Right atrium auricular region (tissue), 2 donors: ENCODE measurements at places on chromosomes 16 and 17. TPM values are rescaled to one million over a fixed set of nuclear protein-coding genes. Genes with fewer than 3 reads are reported as not detected.
A peak's percentile ranks its signal among the peaks of the same experiment; 100 is the strongest.

- DNase-seq, result no peak
These were observed 885.4 kb upstream of the RBFOX1 start for GRCh38 chr16:6447021-6447790.

GRCh38 chr16:66682271-66682670, 14.3 kb downstream of the CMTM4 start:
- no peak for DNase-seq

GRCh38 chr16:78242239-78242630, 142.8 kb downstream of the WWOX start:
- DNase-seq, result no peak

- DNase-seq, result no peak
These were observed 22.2 kb downstream of the MYL4 start for GRCh38 chr17:47231334-47231733.

GRCh38 chr17:70871180-70871818, 702.0 kb downstream of the KCNJ2 start:
- DNase-seq, result no peak

DNA sequence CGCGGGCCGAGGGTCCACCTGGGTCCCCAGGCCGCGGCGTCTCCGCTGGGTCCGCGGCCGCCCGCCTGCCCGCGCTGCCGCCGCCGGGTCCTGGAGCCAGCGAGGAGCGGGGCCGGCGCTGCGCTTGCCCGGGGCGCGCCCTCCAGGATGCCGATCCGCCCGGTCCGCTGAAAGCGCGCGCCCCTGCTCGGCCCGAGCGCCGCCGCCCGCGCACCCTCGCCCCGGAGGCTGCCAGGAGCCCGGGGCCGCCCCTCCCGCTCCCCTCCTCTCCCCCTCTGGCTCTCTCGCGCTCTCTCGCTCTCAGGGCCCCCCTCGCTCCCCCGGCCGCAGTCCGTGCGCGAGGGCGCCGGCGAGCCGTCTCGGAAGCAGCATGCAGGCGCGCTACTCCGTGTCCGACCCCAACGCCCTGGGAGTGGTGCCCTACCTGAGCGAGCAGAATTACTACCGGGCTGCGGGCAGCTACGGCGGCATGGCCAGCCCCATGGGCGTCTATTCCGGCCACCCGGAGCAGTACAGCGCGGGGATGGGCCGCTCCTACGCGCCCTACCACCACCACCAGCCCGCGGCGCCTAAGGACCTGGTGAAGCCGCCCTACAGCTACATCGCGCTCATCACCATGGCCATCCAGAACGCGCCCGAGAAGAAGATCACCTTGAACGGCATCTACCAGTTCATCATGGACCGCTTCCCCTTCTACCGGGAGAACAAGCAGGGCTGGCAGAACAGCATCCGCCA, 504 bp downstream of the FOXC2 start:
- DNase-seq, result no peak

DNA sequence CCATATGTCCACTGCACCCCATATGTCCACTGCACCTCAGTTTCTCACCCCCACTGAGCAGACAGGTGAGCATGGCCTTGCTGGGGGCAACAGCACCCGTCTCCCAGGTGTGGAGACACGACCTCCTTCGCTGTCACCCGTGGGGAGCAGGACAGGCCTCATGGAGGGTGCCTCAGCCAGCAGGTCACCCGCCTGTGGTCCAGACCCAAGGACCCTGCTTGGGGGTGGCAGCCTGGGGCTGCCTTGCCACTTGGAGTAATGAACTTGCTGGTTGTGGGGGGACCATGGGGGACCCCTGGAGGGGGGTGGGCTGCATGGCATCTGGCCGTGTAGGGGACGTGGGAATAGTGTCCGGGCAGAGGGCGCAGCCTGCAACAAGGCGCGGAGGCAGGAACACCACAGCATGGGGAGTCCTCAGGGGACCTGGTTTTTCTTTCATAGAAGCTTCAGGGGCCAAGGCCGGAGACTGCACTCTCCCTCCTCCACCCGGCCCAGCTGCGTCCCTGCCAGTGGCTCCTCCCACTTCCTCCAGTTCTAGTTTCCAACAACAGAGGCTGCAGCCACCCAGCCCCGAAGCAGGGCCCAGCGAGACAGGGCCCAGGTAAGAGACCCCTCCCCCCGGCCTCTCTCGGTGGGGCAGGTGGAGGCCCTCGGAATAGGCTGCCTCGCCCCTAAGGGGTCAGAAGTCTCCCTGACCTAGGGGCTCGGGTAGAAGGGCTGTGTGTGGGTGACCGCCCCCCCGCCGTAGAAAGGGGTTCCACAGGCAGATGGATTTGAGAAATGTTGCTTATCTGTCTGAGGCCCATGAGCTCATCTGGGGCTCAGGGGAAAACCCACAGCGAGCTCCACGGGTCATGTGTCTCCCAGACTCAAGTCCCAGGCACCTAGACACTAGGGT, at the start of gene NHLRC4:
NHLRC4 (plus strand) TSS at position 531 of the 898 bp plus-strand sequence. CDS start 1,043 bp downstream, outside the sequence.
- peak; percentile 83 for DNase-seq

GRCh38 chr17:15371376-15372130, 30.2 kb upstream of the TEKT3 start:
- DNase-seq, result no peak

- no peak for DNase-seq
These were observed 83.0 kb downstream of the CMIP start for GRCh38 chr16:81527477-81528178.

- DNase-seq, result no peak
These were observed 216.1 kb downstream of the ABCC12 start for GRCh38 chr16:47939680-47940079.

DNA sequence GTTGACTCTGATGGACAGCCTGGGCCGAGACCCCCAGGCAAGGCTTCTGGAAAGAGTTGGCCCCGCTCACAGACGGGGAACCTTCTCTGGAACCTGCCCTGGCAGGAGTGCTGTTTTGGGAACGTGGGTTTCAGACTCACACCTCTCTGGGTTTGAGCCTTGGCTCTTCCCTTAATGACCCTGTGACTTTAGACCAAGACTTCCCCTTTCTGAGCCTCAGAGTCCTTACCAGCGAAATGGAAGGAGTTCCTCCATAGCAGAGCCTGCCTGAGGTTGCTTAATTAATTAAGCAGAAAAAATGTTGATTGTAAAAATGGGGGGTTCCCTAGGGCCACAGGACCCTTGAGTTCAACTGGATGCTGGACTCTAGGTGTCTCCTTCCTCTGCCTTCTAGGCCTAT, 408.2 kb downstream of the SEC14L1 start:
- DNase-seq, result no peak

GRCh38 chr17:9443811-9444210, 131.8 kb downstream of the STX8 start:
- no peak for DNase-seq

- DNase-seq, result no peak
These were observed 12.5 kb downstream of the FAHD1 start for GRCh38 chr16:1839554-1839953.

- DNase-seq, result no peak
These were observed 38.6 kb upstream of the CACNG4 start for GRCh38 chr17:66925811-66926500.

DNA sequence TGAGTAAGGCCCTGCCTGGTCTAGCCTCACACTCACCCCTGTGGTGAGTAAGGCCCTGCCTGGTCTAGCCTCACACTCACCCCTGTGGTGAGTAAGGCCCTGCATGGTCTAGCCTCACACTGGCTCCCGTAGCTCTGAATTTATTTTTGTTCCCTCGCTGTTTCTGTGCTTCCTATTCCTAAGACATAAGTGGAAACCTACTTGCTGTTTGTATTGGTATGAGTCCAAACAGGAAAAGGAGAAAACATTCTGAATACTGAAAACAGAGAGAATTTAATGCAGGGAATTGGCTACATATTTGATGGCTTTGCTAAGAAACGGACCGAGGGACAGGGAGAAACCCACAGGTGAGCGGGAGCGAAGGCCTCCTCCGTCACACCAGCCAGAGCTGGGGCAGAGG, 267.8 kb downstream of the FOXL1 start:
- DNase-seq, result no peak

- DNase-seq, result peak; percentile 9
These were observed 25.2 kb downstream of the ADGRG5 start for GRCh38 chr16:57567691-57568090.

DNA sequence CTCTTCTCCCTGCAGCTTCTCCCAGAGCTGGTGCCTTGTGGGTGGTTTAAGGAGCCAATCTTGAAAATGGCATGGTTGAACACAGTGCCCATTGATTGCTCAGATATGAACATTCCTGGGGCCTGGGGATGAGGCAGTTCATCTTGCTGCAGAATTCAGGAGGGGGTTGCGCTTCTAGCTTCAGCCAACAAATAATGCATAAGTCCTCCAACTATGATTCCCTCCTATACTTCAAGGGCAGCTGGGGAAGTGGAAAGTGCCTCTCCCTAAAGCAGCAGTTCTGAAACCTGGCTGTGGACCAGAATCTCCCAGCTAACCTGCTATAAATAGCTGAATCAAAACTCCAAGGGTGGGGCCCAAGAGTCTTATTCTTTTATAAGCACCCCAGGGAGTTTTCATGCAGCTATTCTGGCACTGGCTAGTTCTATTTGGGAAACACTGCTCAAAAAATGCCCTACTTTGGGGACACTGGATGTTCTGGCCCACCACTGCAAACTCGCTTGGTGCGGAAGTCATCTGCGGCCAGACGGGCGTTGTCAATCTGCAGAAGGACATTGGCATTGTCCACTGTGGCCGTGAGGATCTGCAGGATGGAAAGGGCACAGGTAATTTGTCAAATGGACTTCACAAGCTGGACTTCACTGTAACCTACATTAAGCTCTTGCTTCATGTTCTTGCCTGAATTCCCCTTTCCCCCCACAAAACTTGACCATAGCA, 130.3 kb downstream of the CCDC144A start:
- DNase-seq, result no peak

GRCh38 chr16:20868890-20869289, 31.3 kb downstream of the DCUN1D3 start:
- peak; percentile 86 for DNase-seq

GRCh38 chr17:68383443-68384321, 73.6 kb downstream of the WIPI1 start:
- no peak for DNase-seq

GRCh38 chr17:13476720-13477119, 125.0 kb downstream of the HS3ST3A1 start:
- no peak for DNase-seq

DNA sequence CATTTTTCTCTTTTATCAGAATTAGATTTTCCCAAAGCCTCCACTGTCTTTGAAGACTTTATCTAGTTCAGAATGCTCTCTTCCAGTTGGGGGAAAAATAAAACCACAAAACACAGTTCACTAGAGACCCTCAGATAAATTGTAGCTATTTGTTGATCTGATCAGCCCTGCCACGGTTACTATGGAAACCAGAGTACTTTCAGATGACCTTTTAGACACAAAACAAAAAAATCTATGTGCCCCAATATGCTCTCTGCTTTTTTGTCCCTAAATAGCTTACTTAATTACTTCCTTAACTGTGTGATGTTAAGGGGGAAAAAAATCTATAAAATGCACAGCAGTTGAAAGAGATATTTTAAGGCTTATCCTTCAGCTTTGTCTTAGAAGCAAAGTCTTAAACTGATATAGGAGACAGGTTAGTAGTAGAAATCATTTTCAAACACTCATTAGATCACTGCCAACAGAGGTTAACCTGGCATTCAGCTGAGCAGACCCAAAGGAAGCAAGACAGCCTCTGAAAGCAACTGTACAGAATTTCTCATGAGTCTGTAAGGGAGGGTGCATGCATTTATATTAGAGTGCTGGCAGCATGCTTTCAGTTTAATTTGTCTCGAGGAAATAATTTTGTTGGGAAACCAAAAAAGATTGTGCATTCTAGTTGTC, 129.9 kb upstream of the CACNG5 start:
- no peak for DNase-seq

DNA sequence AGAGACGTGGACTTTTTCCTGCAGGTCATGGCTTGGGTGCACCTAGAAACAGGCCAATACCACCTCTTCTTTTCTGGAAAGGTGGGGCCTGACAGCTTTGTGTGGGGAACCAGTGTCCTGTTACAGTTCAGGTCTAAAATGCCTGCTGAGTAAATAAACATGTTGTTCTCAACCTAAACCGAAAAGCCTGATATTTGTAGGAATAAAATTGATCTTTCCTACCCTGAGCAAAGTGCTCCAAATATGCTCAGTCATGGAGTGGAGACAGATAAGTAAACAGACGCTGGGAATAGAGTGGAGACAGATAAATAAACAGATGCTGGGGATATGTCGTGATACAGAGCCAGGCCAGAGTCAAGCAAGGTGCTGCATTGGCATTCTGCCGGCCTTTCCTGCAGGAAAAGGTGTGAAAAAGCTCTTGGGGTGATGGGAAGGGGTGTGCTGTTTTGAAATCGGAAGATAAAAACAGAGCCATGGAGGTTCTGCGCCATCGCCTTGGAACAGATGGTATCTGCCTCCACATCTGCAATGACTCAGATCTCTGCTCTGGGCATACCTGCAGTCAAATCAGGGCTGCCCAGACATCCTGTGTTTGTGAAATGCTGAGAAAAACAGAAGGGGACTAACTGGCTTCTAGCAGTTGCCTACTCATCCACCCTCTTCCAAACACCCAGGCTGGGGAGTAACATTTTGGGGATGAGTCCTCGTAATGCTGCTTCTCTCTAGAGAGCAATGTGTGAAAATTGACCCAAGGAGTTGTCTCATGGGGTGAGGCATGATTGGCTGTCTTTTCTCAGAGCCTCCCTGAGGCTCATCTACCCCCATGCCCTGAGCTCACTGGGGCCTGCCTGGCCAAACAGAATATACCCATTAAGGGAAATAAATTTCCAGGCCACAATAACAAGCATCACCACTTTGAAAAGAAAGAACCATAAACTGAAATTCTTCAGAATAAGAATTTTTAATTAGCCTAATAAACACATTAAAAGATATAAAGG, 16.8 kb upstream of the TRPV2 start:
- no peak for DNase-seq

DNA sequence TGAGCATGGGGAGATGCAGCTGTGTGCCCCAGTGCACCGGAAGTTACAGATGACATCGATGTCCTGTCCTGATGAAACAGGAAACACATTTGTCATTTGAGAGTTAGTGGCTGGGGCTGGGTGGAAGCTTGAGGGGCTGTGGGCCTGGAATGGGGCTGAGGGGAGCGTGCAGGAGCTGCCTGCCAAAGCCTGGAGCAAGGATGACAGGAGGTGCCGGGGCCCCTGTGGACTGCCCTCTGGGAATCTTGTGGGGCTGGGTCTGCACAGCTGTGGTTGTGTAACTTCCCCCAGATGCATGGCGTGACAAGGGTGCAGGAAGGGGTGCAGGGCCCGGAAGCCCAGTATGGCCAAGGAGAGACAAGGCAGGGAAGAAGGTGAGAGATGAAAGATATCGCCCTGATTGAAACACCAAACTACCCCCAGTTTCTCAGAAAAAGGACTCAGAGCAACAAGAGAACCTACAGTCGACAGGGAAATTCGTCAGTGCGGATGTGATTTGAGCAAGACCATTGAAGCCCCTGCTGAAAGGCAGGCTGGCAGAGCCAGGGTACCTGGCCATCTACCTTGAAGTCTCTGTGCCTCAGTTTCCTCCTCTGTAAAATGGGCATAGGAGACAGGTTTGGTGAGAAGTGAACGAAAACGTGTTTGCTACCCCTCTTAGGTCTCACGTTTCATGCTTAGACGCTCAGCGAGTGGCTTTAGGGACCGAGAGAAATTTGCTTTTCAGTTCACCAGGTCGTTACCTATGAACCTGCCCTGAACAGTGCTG, 8.8 kb downstream of the MMP25 start:
- no peak for DNase-seq

PIPOX gene
- 0.37 TPM for total RNA-seq

RPRML gene
- not detected for total RNA-seq

NPIPA2 gene
- total RNA-seq, result not detected

CCL16 gene
- total RNA-seq, result not detected

NXN gene
- total RNA-seq, result 17.5 TPM

AKAP10 gene
- total RNA-seq, result 16.5 TPM

PRR35 gene
- not detected for total RNA-seq

MYH2 gene
- not detected for total RNA-seq

GAS7 gene
- 79.7 TPM for total RNA-seq
